Globus pallidus (tissue), 1 donor: ENCODE measurements at places on chromosomes 11 and 22.

GRCh38 chr22:47484960-47485569 lies 722.6 kb downstream of the TBC1D22A start:
- DNase-seq: no peak

- DNase-seq: no peak
Measured at GRCh38 chr22:46068593-46069491, 81.5 kb upstream of the PPARA start.

- no peak for DNase-seq
Measured at GRCh38 chr11:61120706-61121191, 18.5 kb downstream of the CD5 start.

DNA sequence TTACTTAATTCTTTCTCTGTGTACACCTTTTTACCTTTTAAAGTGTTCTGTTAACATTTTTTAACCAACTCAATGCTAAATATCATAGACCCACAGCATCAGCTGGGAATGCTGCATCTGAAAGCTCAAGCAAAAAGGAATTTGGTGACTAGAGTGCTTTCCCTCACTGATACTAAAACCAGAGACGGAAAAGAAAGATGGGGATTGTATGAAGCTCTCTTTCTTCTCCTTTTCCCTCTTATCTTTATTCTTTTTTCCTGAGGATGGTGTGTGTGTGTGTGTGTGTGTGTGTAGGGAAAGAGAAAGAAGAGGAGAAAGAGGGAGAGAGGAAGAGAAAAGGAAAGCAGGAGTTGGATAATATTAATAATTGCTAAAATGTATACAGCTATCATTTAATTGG lies 4.1 kb upstream of the SIK2 start:
- DNase-seq: no peak

GRCh38 chr11:108838792-108839105 lies 173.9 kb downstream of the DDX10 start:
- DNase-seq: no peak

GRCh38 chr11:10770626-10771254 lies 19.7 kb downstream of the CTR9 start:
- DNase-seq: peak; percentile 28

DNA sequence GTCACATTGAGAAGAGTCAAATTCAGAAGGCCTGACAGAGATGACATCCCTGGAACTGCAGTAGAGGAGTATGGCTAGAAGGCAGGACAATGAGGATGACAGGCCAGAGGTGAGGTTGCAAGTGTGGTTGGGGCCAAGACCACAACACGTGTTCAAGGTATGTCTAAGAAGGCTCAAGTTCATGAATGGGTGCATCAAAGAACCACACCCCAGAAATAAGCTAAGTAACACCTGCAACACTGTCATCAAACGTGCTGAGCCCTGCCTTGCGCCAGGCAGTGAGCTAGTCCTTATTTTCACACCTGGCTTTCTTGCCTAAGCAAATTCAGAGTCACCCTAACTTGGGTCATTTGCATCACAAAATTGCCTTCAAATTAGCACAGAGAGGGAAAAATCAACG lies 313.6 kb downstream of the KIRREL3 start:
- DNase-seq: no peak

DNA sequence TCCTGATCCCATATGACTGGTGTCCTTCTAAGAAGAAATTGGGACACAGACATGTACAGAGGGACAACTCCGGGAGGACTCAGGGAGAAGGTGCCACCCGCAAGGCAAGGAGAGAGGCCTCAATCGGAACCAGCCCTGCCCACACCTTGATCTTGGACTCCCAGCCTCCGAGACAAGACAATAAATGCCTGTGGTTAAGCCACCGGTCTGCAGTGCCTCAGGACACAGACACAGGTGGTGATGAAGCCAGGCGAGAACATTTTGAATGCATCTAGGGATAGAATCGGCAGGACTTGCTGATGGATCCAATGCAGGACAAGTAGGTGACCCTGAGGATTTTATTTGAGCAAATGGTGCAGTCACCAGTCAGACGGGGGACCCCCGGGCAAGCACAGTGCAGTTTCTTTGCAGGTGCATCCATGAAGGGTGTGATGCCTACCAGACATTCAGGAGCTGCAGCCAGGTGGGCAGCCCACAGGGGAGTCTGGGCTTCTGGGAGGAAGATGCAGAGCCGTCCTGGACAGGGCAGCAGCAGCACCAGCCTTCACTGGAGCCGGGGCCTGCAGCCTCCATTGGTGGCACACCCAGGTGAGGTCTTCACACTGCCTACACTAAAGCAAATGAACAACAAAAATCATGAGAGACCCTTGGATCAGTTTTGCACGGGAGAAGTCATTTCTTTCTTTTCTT lies 20.2 kb upstream of the SEPTIN5 start:
- DNase-seq: no peak

GRCh38 chr11:66230156-66230555 lies 38.3 kb upstream of the RAB1B start:
- no peak for DNase-seq

DNA sequence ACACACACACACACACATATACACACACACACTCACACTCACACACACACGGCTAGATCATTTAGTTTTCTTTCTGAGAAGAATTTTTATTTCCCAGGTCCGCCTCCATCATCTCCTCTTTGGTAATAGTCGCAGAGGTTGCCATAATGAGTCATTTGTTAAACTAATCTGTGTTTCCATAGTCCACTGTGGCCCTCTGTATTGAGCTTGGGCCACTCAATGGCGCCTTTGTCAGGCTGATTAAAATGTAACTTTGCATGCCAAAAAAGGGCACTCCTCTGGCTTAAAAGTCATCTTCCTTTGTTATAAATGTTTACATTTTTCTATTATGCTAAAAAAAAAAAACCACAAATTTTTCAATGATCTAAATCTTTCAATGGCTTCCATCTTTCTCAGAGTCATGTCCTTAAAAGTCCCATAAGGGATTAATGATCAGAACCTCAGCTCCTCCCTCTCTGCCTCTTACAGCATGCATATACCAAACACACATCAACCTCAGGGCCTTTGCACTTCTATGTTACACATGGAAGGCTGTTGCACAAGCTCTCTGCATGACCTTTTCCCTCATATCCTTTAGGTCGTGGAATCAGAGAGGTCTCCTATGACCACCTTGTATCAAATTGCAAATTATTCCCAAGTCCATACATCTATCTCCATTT lies 35.3 kb downstream of the EHF start:
- peak; percentile 91 for DNase-seq

DNA sequence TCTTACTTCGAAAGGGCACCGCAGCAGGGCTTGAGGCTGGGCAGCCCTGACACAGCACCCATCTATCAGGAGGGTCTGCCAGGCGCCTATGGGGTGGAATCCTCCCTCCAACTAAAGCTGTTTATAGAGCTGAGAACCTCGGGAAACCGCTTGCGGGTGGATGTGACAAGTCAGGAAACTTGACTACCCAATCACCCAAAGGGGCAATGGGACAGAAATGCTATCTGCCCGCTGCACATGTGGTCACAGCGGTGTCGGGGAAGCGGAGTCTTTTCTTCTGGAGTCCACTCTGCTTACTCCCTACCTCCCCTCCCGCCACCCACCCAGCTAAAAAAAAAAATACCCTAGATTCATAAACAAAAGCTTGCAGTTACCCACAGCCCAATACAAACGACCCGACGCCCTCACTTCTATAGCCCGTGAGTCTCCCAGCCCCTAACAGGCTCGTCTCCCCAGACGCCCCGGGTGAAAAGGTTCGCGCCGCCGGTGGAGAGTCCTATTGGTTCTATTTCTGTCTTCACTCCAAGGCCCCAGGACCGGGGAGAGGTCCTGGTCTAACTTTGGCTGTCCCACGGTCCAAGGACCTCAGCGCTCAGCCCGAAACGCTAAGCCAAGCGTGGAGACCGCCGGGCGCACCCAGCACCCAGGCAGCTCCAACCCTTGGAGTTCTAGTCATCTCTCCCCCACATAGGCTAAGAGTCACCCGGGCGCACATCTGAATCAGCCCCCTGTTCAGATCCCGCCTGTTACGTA lies 1.4 kb downstream of the TRPC6 start:
- no peak for DNase-seq

DNA sequence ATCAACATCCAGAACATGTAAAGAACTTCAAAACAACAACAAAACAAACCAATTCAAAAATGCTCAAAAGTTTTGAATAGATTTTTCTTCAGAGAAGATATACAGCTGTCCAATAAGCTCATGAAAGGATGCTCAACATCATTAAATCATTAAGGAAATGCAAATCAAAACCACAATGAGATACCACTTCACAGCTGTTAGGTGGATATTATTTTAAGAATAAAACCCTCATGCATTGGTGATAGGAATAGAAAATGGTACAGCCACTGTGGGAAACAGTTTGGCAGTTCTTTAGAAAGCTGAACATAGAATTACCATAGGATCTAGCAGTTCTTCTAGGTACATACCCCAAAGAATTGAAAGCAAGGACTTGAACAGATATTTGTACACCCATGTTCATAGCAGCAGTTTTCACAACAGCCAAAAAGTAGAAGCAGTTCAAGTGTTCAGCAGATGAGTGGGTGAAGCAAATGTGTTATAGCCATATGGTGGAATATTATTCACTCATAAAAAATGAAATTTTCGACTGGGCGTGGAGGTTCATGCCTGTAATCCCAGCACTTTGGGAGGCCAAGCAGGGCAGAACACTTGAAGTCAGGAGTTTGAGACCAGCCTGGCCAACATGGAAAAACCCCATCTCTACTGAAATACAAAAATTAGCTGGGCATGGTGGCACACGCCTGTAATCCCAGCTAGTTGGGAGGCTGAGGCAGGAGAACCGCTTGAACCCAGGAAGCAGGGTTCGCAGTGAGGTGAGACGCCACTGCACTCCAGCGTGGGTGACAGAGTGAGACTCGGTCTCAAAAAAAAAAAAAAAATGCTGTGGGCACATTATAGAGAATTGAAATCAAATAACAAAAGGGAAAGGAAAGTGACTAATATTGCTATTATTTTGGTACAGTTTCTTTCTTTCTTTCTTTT lies 42.9 kb downstream of the CBL start:
- DNase-seq: no peak

DNA sequence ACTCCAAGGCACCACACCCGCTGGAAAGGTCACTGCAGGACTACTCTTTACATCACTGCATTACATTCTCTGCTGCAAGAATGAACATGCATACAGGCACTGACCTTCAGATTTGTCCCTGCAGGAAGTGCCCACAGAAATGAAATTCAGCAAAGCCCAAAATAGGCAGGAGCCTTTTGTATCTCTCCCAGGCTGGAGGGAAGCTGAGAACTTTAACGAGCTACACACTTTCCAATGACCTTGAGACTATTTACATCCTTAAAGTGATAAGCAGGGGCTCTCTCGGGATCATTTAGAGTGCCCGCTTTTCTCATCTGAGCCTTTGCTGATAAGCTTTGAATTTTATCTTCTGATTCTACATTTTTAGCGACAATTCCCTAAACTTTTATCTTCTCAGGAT lies 12.5 kb downstream of the FEZ1 start:
- DNase-seq: no peak

GRCh38 chr11:113628912-113629311 lies 77.2 kb downstream of the TMPRSS5 start:
- no peak for DNase-seq

GRCh38 chr11:45563810-45564209 lies 101.6 kb downstream of the CHST1 start:
- DNase-seq: no peak

DNA sequence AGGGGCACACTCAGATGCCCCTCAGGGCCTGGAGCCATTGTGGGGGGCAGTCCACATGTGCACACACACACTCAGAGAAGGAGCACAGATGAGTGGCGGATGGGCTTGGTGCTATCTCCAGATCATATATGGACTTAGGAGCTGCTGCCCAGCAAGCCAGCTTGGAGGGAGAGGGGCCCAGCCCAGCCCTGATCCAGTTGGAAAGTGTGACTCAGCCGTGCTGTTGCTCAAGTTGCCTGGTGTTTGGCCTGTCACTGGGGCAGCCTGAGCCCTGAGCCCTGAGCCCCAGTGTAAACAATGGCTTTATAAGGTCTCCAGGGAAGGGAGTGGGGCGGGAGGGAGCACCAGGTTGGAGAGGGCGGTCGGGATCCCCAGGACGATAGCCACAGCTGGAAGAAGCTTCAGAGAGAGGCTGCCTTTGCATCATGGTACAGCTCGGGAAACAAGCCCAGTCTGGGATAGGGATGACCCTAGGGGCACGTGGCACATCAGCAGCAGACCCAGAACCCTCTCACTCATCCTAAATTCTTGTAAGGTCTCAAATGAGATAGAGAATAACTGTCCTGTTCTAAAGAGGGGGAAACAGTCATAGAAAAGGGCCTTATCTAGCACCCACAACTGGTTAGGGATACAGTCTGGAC lies 4.8 kb downstream of the SELENOM start:
- DNase-seq: no peak

DNA sequence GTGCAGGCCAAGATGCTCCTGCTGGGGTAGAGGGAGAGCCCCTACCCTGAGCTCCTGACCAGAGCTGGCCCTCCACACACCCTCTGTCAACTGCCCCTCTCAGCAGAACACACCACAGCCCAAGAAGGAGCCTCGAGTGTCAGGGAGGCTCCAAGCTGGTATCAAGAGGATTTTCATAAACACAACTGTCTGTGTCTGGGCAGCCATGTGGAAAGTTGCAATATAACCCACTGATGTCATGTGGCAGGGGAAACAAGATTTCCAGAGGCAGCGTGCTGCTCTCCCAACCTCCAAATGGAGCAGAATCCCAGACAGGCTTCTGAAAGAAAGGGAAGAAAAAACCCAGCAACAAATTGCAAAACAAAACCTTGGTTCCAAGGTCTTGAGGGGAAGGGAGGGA lies 569.9 kb downstream of the BUD13 start:
- no peak for DNase-seq
